ENCODE measurements at places on chromosomes 7 and 10. TPM values are rescaled to one million over a fixed set of nuclear protein-coding genes. Genes with fewer than 3 reads are reported as not detected.

GRCh38 chr7:131241386-131241785, 86.3 kb upstream of the MKLN1 start:
- DNase-seq = no peak

- no peak for DNase-seq
Observed at GRCh38 chr10:10872764-10873163, 144.9 kb upstream of the CELF2 start.

- no peak for DNase-seq
Observed at GRCh38 chr7:18623389-18623788, 127.8 kb downstream of the HDAC9 start.

- no peak for DNase-seq
Observed at GRCh38 chr7:110531186-110531585, 559.7 kb upstream of the LRRN3 start.

Gene LIPM
- not detected for total RNA-seq

DNA sequence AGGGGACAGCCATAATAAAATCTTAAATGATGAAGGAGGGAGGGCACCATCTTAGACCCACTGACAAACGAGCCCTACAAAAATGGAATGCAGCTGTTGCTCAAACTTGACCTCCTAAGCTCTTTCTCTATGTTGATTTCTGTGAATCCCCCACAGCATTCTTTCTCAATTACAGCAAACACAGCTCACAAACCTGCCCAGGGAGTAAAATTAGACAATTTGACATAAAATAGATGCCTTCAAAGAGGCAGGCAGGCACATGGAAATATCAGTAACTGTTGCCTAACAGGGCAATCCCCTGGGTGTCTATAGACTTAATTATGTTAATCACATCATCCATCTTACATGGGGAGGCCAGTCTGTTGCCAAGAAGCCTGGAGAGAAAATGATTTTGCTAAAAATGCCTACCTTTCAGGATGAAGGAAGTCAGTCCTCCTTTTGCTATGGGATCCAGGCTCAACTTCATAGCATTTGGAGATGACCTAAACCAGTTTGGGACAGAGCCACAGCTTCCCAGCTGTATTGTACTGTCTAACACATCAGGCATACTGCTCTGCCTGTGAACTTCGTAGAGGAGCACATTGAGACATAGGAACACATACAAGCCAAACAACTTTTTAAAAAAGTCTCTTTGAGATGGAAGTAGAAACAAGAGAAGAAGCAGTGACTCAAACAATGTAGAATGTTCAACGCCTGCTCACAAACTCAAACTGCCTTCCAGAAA, 1177.4 kb downstream of the SORCS1 start:
- DNase-seq = no peak

Gene NPFFR1
- not detected for total RNA-seq

Gene PNLIPRP2
- 0.79 TPM for total RNA-seq

DNA sequence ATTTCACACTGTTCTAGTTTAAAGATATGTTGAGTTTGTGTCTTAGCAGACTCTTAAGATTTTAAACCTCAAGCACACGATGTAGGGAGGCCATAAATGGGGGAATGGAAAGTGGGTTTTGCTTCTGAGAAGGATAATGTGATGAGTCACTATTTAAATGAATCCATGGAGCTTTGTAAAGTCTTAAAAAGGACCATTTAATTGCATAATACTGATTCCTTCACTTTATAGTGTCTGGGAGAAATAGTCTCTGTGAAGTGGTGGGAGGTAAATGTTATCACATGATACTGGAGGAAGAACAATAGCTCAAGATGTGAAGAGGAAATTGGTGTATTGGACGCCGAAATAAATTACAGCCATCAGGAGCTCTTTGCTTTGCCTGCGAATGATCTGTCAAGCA, 84.0 kb upstream of the MYO3A start:
- DNase-seq = no peak

DNA sequence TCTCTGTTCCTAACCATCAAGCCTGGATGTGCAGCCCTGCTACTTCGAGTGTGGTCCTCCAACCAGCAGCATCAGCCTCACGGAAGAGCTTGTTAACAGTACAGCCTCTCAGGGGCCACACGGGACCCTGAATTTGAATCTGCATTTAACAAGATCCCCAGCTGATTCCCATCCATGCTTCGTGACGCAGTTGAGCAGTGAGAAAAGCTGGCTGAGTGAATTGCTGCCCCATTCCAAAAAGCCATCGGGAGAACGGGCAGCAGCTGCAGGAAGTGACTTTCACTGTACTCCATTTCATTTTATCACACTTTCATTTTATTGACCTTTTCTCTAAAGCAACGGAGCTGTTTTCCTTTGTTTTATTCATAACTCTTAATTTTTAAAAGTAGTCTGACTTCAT, 22.5 kb downstream of the FAM171A1 start:
- no peak for DNase-seq

DNA sequence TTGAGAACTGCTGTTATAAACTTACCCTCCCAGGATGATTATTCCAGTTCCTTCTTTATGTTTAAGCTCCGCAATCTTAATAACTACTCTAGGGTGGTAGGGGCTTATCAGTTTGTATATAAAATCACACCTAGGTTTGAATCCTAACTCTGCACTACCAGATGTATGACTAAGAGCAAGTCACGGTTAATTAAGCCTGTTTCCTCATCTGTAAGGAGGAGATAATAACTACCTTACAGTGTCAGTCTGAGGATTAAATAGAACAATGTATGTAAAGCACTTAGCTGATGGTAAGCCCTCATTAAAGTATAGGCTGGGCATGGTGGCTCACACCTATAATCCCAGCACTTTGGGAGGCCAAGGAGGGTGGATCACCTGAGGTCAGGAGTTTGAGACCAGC, 9.2 kb downstream of the DNA2 start:
- DNase-seq = no peak

GRCh38 chr7:139915864-139916716, 87.0 kb downstream of the TBXAS1 start:
- DNase-seq = no peak

DNA sequence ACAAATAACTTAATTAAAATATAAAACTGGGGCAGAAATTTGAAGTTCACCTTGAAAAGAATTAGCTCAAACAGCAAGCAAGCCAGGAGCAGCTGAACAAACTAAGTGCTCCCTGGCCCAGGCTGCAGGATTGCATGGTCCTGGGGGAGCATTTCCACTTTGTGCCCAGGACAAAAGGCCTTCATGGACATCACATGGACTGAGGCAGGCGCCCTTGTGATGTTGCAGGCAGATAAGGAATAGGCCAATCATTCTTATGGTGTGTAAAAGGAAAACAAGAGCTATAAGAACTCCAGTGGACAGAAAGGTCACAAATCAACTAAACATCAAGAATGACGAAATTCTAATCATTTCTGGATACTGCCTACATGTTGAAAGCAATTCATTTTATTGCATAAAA, 17.5 kb upstream of the TECTB start:
- no peak for DNase-seq

Gene SORCS3
- not detected for total RNA-seq

DNA sequence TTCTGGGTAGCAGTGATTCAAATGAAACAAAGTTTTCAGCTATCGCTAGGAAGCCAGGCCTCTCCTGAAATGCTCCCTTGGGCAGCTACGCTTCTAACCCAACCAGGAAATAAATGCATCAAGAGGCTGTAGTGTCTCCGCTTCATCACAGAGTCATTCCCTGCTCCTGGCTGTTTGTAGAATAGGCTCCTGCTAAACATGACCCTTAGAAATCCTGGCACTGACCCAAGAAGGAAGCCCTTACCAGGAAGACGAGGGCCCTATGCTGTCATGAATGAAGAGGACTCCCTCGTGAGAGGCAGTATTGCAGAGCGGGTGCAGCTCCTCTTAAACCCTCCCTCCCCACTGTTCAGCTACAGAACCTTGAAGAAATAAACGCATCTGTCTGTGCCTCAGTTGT, 48.3 kb downstream of the NOD1 start:
- no peak for DNase-seq

Gene CWF19L1
- total RNA-seq = 31.6 TPM

DNA sequence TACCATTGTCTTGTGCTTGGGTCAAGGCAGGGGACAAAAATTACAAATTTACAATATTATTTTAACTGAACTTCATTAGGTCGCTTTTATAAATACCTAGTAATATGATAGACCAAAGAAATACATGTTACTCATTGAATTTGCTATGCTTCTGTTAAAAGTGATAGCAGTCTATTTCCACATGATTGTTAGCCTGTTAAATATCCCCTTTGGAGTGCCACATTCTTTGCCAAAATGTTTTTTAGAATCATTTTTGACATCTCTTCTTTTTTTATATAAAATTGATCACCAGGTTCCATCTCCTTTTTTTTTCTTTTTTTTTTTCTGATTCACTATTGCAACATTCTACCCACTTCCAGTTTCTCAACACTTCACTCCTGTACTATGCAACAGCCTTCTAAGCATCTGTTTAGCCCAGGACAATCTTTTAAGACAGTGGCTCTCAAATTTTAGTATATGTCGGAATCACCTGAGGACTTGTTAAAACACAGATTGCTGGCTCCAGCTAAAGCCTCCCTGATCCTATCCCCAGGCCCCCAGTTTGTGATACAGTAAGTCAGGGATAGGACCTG, 16.4 kb upstream of the NDUFA5 start:
- no peak for DNase-seq

GRCh38 chr7:108002726-108003598, at the start of gene LAMB1:
TSS of gene LAMB1 (minus strand) at chr7:108003161. CDS start at chr7:108002885, 276 bp downstream.
- DNase-seq = peak; percentile 92

- peak; percentile 87 for DNase-seq
Observed at GRCh38 chr7:151351027-151351426, 9.4 kb downstream of the NUB1 start.

Gene NKX6-2
- total RNA-seq = not detected

DNA sequence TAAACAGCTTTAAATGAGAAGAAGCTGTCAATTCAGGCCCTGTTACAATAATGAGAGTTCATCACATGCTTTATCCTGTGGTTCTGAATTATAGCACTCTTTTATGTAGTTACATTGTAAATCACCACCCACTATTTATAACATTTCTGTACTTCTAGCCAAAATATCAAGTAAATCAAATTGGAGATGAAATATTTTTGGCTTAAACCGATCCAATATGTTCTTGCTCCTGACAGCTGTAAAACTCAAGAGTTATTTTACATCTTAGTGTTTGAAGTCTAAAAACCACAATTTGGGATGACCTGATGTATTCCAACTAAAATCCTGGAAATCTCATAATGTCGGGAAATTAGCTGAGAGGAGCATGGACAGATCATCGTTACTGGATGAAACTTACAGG, 371.2 kb upstream of the LRRN3 start:
- DNase-seq = no peak

Gene IFIT1
- total RNA-seq = 0.19 TPM

DNA sequence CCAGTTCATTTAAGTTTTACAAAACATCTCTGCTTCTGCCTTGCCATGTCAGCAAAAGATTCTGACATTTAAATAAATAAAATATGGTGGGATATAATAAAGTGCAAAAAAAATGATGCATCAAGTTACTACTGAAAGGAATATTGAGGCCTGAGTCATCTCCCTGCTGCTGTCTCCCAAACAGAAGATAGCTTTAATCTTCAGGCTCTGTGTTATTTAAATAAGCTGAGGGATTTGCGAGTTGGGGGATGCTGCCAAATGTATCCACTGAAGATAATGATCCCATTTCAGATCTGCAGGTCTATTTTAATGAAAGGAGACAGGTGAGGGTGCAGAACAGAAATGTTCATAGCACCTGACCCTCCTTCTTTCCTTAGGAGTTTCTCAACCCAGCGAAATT, 720.8 kb downstream of the AUTS2 start:
- DNase-seq = no peak

Gene GNAT3
- total RNA-seq = not detected

DNA sequence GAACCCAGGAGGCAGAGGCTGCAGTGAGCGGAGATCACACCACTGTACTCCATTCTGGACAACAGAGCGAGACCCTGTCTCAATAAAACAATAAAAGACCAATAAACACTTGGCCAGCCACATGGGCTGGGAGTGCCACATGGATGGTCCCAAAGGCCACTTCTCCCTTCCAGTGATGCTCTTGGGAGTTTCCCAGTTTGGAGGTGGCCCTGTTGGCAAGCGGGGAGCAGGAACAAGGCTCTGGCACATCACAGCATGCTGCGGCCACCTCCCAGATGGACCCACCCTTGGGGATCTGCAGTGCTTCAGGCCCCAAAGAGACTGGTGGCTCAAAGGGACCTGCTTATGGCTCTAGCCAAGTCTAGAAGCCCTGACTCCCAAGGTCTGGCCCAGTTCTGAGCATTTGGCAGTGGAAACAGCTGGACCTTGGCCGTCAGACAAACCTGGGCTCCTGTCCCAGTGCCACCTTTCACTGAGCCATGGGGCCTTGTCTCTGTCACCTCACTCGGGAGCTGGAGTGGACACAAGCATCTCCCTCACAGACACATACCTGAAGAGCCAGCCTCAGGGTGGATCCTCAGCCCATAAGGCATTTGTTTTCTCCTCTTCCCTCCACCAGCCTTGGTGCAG, 91.7 kb downstream of the COL13A1 start:
- no peak for DNase-seq

DNA sequence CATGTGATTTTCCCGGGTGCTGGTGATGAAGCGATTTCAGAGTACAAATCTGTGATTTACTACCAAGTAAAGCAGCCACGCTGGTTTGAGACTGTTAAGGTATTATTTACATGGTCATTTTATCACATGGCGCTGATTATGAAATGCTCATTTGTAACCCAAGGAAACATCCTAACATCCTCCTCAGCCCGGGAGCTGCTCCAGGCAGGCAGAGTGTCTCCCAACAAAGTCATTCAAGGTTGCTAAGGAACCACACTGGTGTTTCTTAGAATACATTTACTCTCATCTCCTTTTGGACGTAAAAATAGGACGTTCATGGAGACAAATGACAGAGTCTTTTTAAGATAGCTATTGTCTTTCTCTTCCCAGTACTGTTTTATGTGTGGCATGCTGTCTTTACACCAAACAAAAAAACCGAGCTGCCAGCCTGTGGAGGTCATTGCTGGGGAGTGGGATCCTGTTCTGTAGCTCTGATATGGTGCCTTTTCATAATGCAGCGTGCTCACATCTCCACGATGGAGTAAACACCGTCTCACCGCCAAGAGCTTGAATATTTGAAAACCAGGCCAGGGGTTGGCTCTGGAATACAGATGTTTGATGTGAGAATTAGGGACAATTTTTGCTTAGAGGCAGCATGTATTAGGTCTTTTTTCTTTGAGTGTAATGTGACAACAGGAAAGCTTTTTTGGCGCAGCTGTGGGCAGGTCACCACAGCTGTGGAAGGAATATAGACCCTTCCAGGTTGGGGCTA, 119.6 kb downstream of the DOCK1 start:
- DNase-seq = no peak

DNA sequence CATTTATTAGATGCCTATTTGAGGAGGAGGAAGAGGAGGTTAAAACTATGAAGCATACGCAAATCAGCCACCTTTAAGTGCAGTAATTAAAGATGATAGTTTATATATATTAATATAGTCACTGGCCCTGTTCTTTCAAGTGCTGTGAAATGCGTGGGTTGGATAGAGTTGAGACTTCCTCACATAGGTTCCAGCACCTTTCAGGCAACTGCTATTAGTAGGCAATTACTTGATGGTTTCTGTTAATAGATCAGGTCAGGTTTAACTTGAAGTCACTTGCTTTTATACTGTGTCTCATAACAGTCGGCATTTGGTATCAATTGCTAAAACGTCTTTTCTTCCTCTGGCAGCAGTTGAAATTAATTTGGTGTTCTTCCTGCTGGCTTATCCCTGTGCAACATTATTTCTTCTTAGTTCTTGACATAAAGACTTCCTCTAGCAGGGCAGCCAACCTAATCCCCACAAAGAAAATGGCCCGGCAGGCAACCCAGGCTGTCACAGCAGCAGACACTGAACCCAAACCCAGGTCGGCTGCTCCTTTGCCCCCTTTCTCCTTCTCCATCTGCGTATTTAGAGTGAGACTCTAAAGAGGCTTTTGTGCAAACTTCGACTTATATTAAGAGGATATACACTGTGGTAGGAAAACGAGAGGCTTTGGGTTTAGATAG, 35.3 kb upstream of the BET1 start:
- DNase-seq = no peak

All from endodermal cell (in vitro differentiated cells).